IMR-90 (cell line): ENCODE measurements at places on chromosomes 16 and 17. TPM values are rescaled to one million over a fixed set of nuclear protein-coding genes. Genes with fewer than 3 reads are reported as not detected.

DNA sequence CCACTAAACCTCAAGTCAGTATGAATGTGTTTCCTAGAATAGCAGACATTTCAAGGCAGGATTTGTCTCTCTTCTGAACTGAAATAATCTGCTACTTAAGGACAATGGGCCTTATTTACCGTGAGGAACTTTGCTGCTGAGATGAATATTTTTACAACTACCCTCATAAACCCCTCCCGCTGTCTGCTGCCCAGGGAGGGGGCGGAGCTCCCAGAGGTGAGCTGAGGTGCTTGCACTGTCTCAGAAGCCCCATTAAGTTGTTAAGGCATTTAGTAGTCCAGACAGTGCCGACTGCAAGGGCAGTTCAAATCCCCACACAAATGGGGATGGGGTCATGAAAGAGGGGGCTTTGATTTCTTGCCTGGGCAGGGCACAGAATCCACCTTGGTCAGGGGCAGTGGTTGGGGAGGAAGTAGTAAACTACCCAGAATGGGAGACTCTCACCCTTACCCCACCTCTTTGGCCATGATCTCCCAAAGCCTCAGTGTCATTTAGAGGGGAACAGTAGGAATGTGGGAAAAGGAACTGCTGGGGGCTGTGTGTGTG, 19.2 kb downstream of the HNF1B start:
- H3K4me3 ChIP-seq, result no peak overlapping the region
- no peaks in the 10 kb centered on the region for H3K36me3 ChIP-seq
- H3K4me1 ChIP-seq, result no peaks in the 10 kb centered on the region; the same call in 1 of the 2 replicates
- H3K27ac ChIP-seq, result no peak overlapping the region
- DNase-seq, result no peak
- H3K27me3 ChIP-seq, result peaks cover 21% of the 10 kb centered on the region

The CACNG3 gene
- not detected in 2 replicates for total RNA-seq

DNA sequence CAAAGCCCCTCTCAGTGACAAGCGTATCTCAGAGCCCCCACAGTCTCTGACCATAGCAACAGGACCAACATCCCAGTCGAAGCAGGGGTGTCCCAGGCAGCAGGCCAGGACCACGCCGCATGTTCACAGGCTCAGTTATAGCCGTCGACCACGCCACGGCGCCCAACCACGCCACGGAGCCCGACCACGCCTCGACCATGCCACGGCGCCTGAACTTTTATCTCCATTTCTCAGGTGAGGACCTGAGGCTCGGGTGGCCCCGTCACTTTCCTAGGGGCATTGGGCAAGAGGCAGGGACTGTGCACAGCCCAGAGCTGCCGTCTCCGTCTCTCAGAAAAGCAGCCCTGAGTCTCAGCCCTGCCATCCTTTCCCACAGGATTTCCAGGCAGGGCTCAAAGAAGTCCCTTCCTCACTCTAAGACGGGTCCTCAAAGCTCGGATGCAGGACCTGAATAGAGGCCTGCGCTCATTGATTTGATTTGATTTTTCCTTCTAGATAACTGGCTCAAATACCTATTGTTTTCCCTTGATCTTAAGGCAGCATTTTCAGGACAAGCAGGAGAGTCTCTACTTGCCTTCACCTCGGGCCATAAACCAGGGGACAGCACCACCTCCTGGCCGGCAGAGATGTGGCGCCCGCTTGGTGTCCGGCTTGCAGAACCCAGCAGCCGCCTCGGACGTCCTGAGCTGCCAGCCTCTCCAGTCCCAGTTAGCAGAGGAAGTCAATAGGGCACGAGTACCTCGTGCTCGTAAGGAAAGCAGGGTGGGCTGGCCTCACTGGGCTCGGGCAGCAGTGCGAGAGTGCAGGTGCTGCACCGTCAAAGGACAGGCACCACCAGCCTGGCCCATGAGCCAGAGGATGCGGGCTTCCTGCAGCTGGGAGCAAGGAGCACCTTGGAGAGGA, 38.8 kb downstream of the C16orf95 start:
- H3K4me1 ChIP-seq, result no peaks in the 10 kb centered on the region; the same call in 1 of the 2 replicates
- no peaks in the 10 kb centered on the region for H3K36me3 ChIP-seq
- H3K27ac ChIP-seq, result no peak overlapping the region
- peaks cover 11% of the 10 kb centered on the region for H3K27me3 ChIP-seq
- H3K4me3 ChIP-seq, result no peak overlapping the region
- peak; percentile 77 for DNase-seq

- H3K4me3 ChIP-seq, result no peak overlapping the region
- DNase-seq, result no peak
- H3K36me3 ChIP-seq, result no peaks in the 10 kb centered on the region
- H3K27me3 ChIP-seq, result no peaks in the 10 kb centered on the region
- no peak overlapping the region for H3K27ac ChIP-seq
- peaks cover 10% of the 10 kb centered on the region for H3K4me1 ChIP-seq
Measured at GRCh38 chr17:61276806-61277205, 122.8 kb upstream of the TBX2 start.

The NGFR gene
- 0.18 TPM in 1 of 2 replicates, not detected in the other for total RNA-seq

GRCh38 chr16:21684199-21684598, 20.4 kb downstream of the OTOA start:
- H3K4me3 ChIP-seq, result no peak overlapping the region
- no peaks in the 10 kb centered on the region for H3K4me1 ChIP-seq
- H3K27ac ChIP-seq, result no peak overlapping the region

GRCh38 chr17:70955441-70955840, 786.1 kb downstream of the KCNJ2 start:
- no peaks in the 10 kb centered on the region for H3K27me3 ChIP-seq
- H3K36me3 ChIP-seq, result no peaks in the 10 kb centered on the region
- H3K4me3 ChIP-seq, result no peak overlapping the region
- no peak for DNase-seq

GRCh38 chr17:66002063-66002585, 189.8 kb downstream of the CEP112 start:
- H3K27me3 ChIP-seq, result no peaks in the 10 kb centered on the region
- no peaks in the 10 kb centered on the region for H3K36me3 ChIP-seq
- no peak for DNase-seq

The CIITA gene
- not detected in 2 replicates for total RNA-seq

The FBXL20 gene
- total RNA-seq, result 12.2 and 13.8 TPM in 2 replicates

DNA sequence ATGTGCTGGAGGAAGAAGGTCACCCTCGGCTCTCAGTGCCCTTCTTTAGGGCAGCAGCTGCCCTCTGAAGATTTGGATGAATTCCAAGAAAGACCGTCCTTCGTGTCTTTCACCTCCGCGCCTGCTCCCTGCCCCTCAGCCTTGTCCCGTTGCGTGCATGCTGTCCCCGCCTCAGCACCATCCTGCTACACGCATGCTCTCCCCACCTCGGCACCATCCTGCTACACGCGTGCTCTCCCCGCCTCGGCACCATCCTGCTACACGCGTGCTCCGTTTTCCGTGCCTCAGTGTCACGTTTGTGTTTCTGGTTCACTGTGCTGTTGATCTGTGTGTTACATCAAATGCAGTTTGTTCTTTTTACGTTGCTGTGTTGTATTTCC, 13.5 kb downstream of the ACSF3 start:
- no peak overlapping the region for H3K4me3 ChIP-seq
- no peaks in the 10 kb centered on the region for H3K4me1 ChIP-seq
- no peak overlapping the region for H3K27ac ChIP-seq

GRCh38 chr16:69796285-69797118, 34.4 kb downstream of the WWP2 start:
- no peaks in the 10 kb centered on the region for H3K27me3 ChIP-seq
- H3K36me3 ChIP-seq, result peaks cover 2% of the 10 kb centered on the region
- H3K4me1 ChIP-seq, result peaks cover 10% of the 10 kb centered on the region
- no peak overlapping the region for H3K4me3 ChIP-seq
- peak; percentile 77 for DNase-seq

GRCh38 chr17:7654832-7655540, 4.3 kb downstream of the ATP1B2 start:
- H3K27ac ChIP-seq, result no peak overlapping the region
- no peak overlapping the region for H3K4me3 ChIP-seq
- peaks cover 6% of the 10 kb centered on the region; the same call in 1 of the 2 replicates for H3K4me1 ChIP-seq
- peaks cover 54% of the 10 kb centered on the region for H3K27me3 ChIP-seq
- H3K36me3 ChIP-seq, result no peaks in the 10 kb centered on the region

- H3K4me3 ChIP-seq, result no peak overlapping the region
- no peaks in the 10 kb centered on the region for H3K36me3 ChIP-seq
- no peak for DNase-seq
- 0 out of 2 replicates have a peak, but pooled peaks cover 1% of the 10 kb centered on the region for H3K27me3 ChIP-seq
- no peaks in the 10 kb centered on the region for H3K4me1 ChIP-seq
Measured at GRCh38 chr16:82281544-82281943, 111.5 kb upstream of the MPHOSPH6 start.

GRCh38 chr16:65600629-65601028, 478.8 kb upstream of the CDH11 start:
- DNase-seq, result peak; percentile 29
- H3K27ac ChIP-seq, result no peak overlapping the region
- no peaks in the 10 kb centered on the region; the same call in none of the 2 replicates for H3K27me3 ChIP-seq
- H3K4me1 ChIP-seq, result no peaks in the 10 kb centered on the region; the same call in 1 of the 2 replicates
- no peak overlapping the region for H3K4me3 ChIP-seq

The CSH1 gene
- not detected in 2 replicates for total RNA-seq

DNA sequence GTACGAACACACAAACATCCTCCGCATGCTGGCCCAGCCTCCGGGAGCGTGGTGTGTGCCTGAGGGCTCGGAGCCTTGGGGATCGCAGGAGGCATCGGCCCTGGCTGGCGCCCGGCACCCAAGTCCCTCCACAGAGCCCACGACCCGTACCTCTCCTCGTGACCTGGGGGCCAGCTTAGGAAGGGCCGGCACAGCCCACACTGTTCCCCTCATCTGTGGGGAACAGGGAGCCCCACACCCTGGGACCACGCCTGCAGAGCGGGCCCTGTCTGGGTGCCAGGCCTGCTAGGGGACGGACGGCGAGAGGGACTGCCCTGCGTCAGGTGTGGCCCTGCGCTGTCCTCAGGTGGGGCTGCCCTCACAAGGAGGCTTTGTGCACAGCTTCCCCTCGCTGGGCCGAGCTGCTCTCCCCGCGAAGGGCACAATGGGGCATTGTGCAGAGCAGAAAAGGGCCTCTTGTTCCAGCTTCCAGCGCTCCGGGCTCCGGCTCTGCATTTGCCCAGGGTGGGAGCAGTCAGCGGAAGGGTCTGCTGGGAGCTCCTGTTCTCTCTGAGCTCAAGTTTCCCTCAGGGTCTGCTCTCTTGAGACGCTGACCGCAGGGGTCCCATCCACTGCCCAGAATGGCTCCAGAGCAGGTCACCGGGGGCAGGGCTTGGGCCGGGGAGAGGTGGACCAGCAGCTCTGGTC, 1.7 kb upstream of the LMF1 start:
- no peak for DNase-seq
- H3K36me3 ChIP-seq, result peaks cover 6% of the 10 kb centered on the region; the same call in 1 of the 2 replicates
- H3K4me3 ChIP-seq, result no peak overlapping the region
- H3K4me1 ChIP-seq, result peaks cover 8% of the 10 kb centered on the region
- no peak overlapping the region for H3K27ac ChIP-seq

The ITGA2B gene
- under 0.01 TPM in 2 replicates for total RNA-seq

The ZNF276 gene
- 4.1 and 4.2 TPM in 2 replicates for total RNA-seq

GRCh38 chr16:11147754-11148444, 108.1 kb downstream of the SOCS1 start:
- H3K27ac ChIP-seq, result no peak overlapping the region
- DNase-seq, result no peak
- H3K36me3 ChIP-seq, result no peaks in the 10 kb centered on the region

DNA sequence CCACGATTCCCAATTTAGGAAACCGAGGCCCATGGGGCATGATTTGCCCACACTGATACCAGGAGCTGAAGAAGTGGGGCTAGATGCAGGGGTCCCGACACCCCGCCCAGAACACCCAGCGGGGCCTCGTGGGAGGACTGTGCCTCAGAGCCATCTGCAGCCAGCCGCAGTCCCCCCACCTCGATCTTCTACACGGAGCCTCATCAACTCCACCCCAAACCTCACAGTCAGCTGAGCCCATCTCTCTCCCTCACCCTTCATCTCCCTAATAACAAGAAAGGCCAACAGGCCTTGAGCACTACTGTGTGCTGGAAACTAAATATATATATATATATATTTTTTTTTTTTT, 4.2 kb downstream of the ITGAE start:
- peaks cover 18% of the 10 kb centered on the region for H3K4me1 ChIP-seq
- no peaks in the 10 kb centered on the region for H3K27me3 ChIP-seq
- H3K4me3 ChIP-seq, result no peak overlapping the region
- DNase-seq, result no peak
- 0 out of 2 replicates have a peak, but pooled peaks cover 2% of the 10 kb centered on the region for H3K36me3 ChIP-seq

DNA sequence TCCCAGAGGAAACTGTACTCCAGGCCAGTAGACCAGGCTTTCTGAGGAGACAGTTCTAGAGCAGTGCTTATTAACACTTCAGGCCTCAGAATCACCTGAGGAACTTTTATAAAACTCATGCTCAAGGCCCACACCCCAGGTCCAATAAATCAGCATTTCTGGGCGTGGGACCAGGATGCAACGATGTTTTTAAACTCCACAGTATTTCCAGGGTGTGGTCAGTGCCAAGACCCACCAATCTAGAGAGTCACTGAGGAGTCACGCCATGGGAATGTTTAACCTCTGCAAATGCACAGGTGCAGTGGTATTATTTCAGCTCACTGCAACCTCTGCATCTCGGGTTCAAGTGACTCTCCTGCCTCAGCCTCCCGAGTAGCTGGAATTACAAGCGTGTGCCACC, 3.9 kb upstream of the TRPV1 start:
- DNase-seq, result no peak
- no peak overlapping the region for H3K4me3 ChIP-seq
- no peaks in the 10 kb centered on the region for H3K27me3 ChIP-seq
- H3K36me3 ChIP-seq, result peaks cover 43% of the 10 kb centered on the region
- H3K4me1 ChIP-seq, result no peaks in the 10 kb centered on the region

- peaks cover 23% of the 10 kb centered on the region for H3K27me3 ChIP-seq
- no peak overlapping the region for H3K4me3 ChIP-seq
- no peak overlapping the region for H3K27ac ChIP-seq
- no peaks in the 10 kb centered on the region for H3K36me3 ChIP-seq
- DNase-seq, result no peak
- no peaks in the 10 kb centered on the region for H3K4me1 ChIP-seq
Measured at GRCh38 chr17:78581304-78581703, 4.1 kb upstream of the DNAH17 start.

- no peaks in the 10 kb centered on the region for H3K36me3 ChIP-seq
- DNase-seq, result no peak
- no peaks in the 10 kb centered on the region for H3K4me1 ChIP-seq
Measured at GRCh38 chr16:64159976-64160375, 961.9 kb downstream of the CDH11 start.

DNA sequence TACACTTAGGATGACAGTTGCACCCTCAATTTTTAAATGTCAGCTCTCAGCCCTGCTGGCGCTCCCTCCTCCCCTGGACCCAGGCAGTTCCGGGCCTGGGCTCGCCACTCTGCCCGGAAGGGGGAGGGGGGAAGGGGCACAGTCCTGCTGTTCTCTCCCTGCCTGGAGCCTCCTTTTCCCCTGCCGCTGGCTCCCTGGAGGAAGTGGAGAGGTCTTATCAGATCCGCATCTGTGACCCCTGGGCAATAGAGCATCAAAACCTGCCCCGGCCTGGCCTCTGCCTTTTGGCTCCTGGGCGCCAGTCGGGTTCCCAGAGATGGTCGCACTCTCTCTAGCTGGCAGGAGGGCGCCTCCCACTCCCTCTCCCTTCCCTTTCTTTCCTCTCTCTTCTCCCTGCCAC, 149.3 kb downstream of the IRF8 start:
- no peak overlapping the region for H3K4me3 ChIP-seq
- DNase-seq, result no peak
- H3K27ac ChIP-seq, result no peak overlapping the region
- H3K36me3 ChIP-seq, result no peaks in the 10 kb centered on the region

The ADAM11 gene
- total RNA-seq, result 0.28 and 0.36 TPM in 2 replicates

- no peaks in the 10 kb centered on the region for H3K4me1 ChIP-seq
- H3K27me3 ChIP-seq, result peaks cover 5% of the 10 kb centered on the region
- H3K27ac ChIP-seq, result no peak overlapping the region
- no peaks in the 10 kb centered on the region for H3K36me3 ChIP-seq
- no peak overlapping the region for H3K4me3 ChIP-seq
Measured at GRCh38 chr17:76927577-76927976, 59.4 kb downstream of the MGAT5B start.

GRCh38 chr16:86566601-86566965, at the start of gene FOXC2:
FOXC2 (plus strand) TSS chr16:86566829; CDS start chr16:86567336, 507 bp downstream.
- H3K27ac ChIP-seq, result peak within 1 kb of the TSS; percentile 45
- no peaks in the 10 kb centered on the region for H3K36me3 ChIP-seq
- H3K27me3 ChIP-seq, result no peaks in the 10 kb centered on the region
- H3K4me1 ChIP-seq, result peaks cover 6% of the 10 kb centered on the region

The HCRT gene
- not detected in 2 replicates for total RNA-seq

The C16orf46 gene
- under 0.01 and 0.72 TPM in 2 replicates for total RNA-seq
